Stimulated activated CD8-positive, alpha-beta memory T cell treated with anti-CD3 and anti-CD28 coated beads, Interleukin-7, amount 100 ng/mL, for 1 hour (primary cell): ENCODE measurements at places on chromosomes 5 and 9.
A peak's percentile ranks its signal among the peaks of the same experiment; 100 is the strongest.

DNA sequence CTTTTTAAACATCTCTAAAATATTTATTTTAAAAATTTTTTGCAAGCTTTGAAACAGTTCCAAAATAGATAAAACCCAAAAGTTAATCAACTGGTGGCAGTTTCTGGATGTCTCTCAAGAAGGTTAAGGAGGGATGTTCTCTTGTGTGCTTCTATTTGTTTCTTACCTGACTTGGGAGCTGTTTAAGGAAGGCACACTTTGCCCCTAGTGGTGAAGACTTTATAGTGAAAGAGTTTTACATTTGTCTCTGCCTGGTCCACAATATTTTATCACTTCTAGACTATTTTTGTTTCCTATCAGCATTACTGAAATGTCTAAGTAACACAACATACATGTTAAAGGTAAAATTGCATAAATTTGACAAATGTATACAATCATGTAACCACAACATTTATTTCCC, 552.8 kb downstream of the SEMA5A start:
- no peak for DNase-seq

DNA sequence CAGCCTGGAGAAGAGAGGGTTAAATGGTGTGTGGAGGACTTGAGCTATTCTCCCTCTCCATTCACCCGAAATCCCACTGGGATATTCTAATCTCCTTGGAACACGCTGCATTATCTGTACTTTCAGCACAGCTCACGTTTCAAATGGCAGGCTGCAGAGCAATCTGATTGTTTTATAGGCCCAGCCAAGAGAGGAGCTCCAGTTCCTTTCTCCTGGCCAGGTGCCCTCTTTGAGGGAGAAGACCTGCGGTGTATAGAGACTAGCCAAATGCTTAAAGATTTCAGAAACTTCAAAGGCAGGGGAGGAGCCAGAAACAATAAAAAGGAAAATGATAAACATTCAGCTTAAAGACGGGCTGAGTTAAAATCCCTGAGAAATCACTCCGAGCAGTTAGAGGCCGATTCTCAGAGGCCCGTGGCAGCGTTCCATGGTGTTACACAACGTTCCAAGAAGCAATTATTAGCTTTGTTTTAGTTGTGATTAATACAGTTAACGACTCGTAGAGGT, 564.0 kb upstream of the KLF4 start:
- DNase-seq: no peak

DNA sequence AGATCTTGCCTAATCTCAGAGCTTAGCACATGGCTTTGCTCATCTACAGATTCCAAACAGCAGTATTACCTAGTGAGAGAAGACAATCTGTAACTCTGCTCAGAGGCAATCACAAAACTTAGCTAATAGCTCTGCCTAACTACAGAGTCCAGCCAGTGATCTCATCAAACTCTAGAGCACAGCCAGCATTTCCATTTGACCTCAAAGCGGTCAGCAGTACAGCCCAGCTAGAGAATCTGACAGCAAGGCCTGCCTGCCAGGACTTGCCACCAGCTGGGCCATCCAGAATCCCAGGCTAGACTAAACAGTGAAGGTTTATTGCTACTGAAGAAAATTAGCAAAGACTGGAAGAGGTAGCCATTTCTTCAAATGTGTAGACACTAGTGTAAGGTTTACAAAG, 217.9 kb upstream of the VLDLR start:
- no peak for DNase-seq

DNA sequence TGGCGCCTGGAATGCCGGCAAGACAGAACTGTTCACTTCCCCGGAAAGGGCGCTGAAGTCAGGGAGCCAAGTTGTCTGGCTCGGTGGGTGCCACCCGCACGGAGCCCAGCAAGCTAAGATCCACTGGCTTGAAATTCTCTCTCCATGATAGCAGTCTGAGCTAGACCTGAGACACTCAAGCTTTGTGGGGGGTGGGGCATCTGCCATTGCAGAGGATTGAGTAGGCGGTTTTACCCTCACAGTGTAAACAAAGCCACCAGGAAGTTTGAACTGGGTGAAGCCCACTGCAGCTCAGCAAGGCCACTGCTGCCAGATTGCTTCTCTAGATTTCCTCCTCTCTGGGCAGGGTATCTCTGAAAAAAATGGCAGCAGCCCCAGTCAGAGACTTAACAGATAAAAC, 277.4 kb downstream of the SLCO4C1 start:
- DNase-seq: no peak

DNA sequence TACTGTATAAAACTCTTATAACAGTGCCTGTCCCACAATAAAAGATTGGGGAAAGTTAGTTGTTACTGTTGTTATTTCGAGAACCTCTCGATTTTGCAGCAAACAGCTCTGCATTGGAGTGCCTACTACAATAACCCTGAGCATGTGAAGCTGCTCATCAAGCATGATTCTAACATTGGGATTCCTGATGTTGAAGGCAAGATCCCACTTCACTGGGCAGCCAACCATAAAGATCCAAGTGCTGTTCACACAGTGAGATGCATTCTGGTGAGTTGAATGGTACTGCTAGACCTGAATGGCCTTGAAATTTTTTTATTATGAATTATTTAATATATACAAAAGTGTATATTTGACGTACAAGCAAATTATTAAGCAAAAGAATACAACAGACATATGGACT, 123.2 kb downstream of the TEX10 start:
- no peak for DNase-seq

DNA sequence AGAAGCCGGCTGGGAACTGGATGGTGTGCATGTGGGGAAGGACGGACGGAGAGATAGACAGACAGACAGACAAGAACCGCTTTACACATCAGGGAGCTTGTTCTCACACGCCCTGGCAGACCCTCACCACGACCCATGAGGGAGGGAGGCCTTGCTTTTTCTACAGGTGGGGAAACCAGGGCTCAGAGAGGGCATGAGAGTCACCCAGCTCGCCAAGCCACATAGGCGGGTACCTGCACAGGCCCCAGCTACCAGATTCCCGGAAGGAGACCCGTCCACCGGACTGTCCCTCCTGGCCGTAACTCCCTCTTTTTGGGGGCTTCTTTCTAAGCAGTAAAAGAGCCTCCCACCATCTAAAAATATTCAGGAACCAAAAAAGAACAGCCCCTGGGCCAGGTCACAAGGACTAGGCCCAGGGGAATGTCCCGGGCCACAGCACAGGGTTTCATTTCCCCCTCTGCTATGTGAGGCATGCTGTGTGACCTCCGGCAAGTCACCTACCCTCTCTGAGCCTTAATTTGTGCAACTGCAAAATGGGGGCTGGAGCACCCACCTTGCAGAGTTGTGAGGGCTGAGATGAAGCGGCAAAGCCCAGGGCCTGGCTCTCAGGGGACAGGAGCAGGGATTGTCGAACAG, 84.4 kb upstream of the SARDH start:
- no peak for DNase-seq

- no peak for DNase-seq
Observed at GRCh38 chr5:138533973-138534941, 8.8 kb downstream of the ETF1 start.

DNA sequence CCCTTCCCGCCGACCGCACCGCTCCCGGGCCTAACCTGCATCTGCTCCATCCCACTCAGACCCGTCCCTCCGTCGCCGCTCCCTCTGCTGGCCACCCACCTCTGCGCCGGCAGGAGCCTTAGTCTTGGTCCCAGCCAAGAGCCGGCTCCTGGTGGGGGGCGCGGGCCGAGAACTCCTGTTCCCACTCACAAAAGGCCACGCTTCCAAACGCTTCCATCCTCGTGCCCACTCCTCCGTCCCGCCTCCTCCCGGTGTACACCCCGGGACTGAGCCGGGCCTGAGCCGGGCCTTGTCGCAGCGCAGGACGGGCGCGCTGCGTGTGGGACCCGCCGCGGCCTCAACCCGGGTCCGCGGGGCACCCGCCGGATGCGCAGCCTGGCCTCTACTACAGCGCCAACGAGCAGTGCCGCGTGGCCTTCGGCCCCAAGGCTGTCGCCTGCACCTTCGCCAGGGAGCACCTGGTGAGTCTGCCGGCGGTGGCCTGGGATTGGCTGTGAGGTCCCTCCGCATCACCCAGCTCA, 7.5 kb downstream of the ADAMTS13 start:
- no peak for DNase-seq

- no peak for DNase-seq
Observed at GRCh38 chr5:37206736-37207135, 42.4 kb downstream of the CPLANE1 start.

GRCh38 chr9:131720330-131720729, 19.5 kb downstream of the RAPGEF1 start:
- no peak for DNase-seq

DNA sequence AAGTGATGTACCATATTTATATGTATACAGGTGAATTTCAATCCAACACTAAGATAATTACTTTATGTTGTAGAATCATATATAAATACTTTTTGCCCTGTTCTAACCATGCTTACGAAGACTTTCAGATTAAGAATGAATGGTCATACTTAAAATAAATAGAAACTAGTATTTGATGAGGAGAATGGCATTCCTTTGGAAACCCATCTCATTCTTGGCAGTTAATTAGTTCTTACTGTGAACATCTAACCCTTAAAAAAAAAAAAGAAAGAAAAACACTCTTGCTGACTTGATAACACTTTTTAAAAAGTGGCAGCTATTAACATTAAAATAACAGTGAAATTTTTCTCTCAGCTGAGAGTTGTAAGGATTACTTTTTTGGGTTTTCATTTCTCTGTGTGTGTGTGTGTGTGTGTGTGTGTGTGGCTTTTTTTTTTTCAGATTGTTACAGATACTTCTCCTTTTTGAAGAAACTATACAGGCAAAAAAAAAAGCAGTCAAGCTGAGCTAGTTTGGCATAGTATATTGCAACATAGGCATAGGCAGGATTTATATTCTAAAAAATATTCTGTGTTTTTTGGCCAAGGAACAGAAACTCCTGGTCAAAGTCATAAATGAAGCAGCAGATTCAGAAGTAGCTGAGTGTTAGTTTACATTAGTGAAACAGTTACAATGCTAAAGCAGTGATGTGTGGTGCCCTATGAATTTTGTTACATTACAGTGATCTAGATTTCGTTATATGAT, 163.5 kb downstream of the CD180 start:
- no peak for DNase-seq

- DNase-seq: peak; percentile 52
Observed at GRCh38 chr9:34701023-34701768, 8.7 kb downstream of the CCL21 start.

DNA sequence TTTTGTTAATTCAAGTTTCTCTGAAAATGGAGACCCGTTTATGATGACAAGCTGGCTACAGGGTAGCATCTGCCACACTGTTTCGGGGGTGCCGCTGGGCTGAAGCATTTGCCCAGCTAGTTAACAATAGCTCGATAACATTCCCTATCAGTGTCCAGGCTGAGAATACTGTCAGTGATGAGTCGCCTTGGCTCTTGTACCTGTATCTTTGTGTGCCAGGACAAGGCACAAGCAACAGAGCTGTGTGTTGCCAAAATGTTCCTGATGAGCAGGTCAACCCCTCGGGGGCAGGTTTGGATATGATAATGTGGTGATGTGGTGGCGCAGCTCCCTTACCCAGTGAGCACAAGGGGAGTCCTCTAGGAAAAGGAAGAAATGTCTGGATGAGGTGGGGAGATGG, 7.0 kb downstream of the TGFBI start:
- DNase-seq: no peak

DNA sequence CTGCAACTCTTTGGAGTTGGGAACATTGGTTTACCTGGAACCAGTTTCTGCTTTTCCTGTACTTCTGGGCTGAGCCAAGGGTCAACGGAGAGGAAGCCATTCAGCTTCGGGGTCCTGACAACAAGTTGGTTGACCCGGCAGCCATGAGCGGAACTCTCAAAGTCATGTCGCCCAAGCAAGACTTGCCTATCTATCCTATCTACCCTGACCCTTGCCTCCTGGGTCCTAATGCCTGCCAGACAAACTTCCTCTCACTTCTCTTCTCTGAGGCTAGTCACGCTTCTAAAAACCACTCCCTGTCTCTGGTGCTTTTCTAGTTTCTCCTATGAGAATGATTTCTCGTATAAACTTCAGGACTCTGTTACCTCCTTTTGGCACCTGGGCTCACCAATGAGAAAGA, 44.7 kb upstream of the CRHBP start:
- no peak for DNase-seq

GRCh38 chr9:4066120-4066519, 233.7 kb downstream of the GLIS3 start:
- no peak for DNase-seq

- no peak for DNase-seq
Observed at GRCh38 chr9:88059469-88059868, 78.8 kb downstream of the SPATA31C2 start.

DNA sequence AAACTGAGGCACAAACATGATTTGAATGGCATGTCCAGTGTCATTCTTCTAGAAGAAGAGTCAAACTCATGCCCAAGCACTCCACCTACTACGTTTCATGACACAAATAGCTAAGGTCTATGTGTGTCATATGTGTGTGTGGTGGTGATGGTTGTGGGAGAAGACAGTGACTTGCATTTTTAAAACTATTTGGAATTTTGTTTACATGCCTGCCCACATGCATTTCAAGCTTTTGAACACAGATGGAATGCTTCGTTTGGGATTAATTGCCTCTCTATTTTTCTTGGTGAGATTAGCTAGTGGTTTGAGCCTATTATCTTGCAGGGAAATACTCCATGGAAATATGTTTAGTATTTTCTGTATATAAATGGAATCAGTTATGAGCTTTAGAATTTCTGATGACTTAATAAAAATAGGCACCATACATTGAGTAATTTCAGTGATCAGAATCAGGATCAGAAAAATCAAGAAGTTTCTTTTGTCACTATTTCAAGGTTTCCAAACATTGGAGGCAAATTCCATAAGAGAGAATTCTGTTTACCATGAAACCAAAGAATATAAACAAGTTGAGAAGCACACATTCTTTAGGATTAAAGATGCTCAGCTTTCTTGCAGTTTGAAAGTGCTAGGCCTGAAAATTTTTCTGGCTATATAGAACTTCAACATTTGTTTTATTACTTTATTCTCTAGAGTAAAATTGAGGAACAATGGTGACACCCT, 260.3 kb upstream of the SEMA6A start:
- no peak for DNase-seq

DNA sequence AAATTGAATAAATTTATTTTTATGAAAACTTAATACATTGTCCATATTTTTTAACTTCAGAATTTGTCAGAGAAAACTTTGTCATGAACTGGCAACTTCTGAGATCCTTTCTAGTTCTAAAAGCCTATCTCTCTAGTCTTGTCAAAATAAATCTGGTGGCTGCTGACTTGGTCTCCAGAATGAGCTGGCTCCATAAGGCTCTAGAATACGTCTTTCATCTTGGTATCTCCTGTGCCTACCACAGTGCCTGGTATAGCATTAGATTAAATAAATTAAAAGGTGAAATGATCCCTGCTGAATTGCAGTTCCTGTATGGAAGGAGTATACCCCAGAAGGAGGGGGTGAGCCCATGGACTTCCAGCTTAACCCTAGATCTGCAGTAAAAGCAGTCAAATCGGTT, 2.6 kb upstream of the FOCAD start:
- no peak for DNase-seq

DNA sequence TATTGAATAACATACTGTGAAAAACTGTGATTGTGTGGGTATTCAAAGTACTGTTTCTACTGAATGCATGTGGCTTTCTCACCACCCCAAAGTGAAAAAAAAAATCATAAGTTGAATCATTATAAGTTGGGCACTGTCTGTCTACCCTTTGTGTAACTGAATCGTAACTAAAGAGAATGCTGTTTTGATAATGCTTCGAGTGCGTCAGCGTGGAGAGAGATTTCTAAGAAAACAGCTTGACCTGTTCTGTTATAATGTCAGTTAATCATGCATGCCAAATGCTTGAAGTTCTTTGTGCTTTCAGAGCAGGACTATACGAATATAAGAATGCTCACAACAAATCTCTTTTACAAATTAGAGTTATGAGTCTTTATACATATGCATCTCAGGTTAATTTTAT, 148.8 kb upstream of the SGCD start:
- no peak for DNase-seq

GRCh38 chr5:173917788-173918786, 29.9 kb downstream of the CPEB4 start:
- DNase-seq: no peak
